Body of pancreas (tissue), 4 donors: ENCODE measurements at places on chromosomes 16 and 17.

GRCh38 chr16:53642094-53642493 is 61.6 kb downstream of the RPGRIP1L start:
- H3K36me3 ChIP-seq, result peaks cover 2% of the 10 kb centered on the region
- no peak overlapping the region for H3K27ac ChIP-seq
- H3K4me3 ChIP-seq, result no peak overlapping the region
- no peak for DNase-seq
- no peaks in the 10 kb centered on the region for H3K27me3 ChIP-seq

GRCh38 chr16:84839054-84839453 is 19.3 kb downstream of the CRISPLD2 start:
- H3K27me3 ChIP-seq, result no peaks in the 10 kb centered on the region
- H3K4me3 ChIP-seq, result no peak overlapping the region
- H3K4me1 ChIP-seq, result peaks cover 4% of the 10 kb centered on the region
- no peaks in the 10 kb centered on the region for H3K36me3 ChIP-seq

GRCh38 chr17:72525225-72526015 is 404.6 kb downstream of the SOX9 start:
- peaks cover 25% of the 10 kb centered on the region for H3K4me1 ChIP-seq
- H3K27me3 ChIP-seq, result no peaks in the 10 kb centered on the region
- peak overlapping the region; percentile 40 for H3K27ac ChIP-seq

GRCh38 chr16:84207879-84208278 is 16.9 kb downstream of the ADAD2 start:
- H3K27ac ChIP-seq, result no peak overlapping the region
- no peaks in the 10 kb centered on the region for H3K36me3 ChIP-seq
- H3K27me3 ChIP-seq, result no peaks in the 10 kb centered on the region
- H3K4me3 ChIP-seq, result no peak overlapping the region
- DNase-seq, result no peak

DNA sequence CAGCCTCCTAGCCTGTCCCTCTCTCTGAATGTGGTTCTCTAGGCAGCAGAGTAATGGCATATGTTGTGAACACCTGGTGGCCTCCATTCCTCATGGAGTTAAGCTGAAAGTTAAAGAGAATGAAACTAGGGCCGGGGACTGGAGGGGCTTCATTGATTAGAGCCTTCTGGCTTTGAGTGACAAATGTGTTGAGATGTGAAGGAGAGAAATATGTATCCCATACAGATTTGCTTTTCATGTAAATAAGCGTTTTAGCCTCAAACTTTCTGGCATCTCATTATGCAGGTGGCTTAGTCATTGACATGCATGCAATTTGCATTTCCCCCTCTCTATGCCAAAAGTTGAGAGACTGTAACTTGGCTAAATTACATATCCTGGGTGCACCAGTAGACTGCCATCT is 537.7 kb upstream of the EEF2KMT start:
- no peaks in the 10 kb centered on the region for H3K4me1 ChIP-seq
- H3K4me3 ChIP-seq, result no peak overlapping the region
- H3K36me3 ChIP-seq, result no peaks in the 10 kb centered on the region

DNA sequence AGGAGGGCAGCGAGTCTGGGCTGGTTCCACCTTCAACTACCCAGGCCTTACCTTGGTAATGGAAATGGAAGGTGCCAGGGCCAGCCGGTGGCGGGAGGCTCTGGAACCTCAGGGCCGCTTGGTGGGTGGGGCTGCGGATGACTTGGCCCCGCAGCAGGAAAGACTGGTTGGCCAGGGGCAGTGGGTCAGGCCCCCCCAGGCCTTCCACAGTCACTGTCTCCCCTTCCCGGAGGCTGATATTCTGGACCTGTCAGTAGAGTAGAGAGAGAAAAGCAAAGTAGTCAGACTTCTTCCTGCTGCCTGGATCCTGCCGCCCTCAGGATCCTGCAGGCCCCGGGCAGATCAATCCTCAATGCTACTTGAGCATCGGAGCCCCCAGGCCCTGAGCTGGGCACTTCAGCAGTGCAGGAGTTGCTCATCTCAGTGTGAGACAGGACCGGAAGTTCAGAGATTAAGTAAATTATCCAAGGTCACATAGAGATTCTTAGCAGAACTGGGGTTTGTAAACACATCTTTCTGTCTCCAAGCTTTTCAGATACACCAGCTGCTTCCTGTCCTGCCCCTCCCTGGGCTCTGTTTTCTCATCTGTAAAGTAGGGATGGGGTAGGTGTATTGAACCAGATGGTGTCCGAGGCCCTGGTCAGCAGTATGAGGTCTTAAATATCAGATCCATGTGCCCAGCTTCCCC is 18.5 kb upstream of the PHF12 start:
- no peak overlapping the region for H3K27ac ChIP-seq
- DNase-seq, result no peak
- peaks cover 35% of the 10 kb centered on the region for H3K4me1 ChIP-seq
- no peak overlapping the region for H3K4me3 ChIP-seq
- H3K36me3 ChIP-seq, result no peaks in the 10 kb centered on the region

GRCh38 chr17:82160075-82160474 is 52.6 kb downstream of the CCDC57 start:
- H3K4me3 ChIP-seq, result no peak overlapping the region
- DNase-seq, result no peak
- peaks cover 6% of the 10 kb centered on the region for H3K36me3 ChIP-seq

GRCh38 chr17:48113201-48113676 is 5.7 kb downstream of the SNX11 start:
- peaks cover 17% of the 10 kb centered on the region for H3K4me1 ChIP-seq
- peaks cover 6% of the 10 kb centered on the region for H3K36me3 ChIP-seq
- no peak overlapping the region for H3K27ac ChIP-seq
- no peaks in the 10 kb centered on the region for H3K27me3 ChIP-seq
- DNase-seq, result peak; percentile 47

- no peak overlapping the region for H3K4me3 ChIP-seq
- no peaks in the 10 kb centered on the region for H3K27me3 ChIP-seq
- peaks cover 7% of the 10 kb centered on the region for H3K36me3 ChIP-seq
- H3K27ac ChIP-seq, result no peak overlapping the region
- DNase-seq, result no peak
Observed at GRCh38 chr16:23069844-23070243, 79.4 kb downstream of the USP31 start.

DNA sequence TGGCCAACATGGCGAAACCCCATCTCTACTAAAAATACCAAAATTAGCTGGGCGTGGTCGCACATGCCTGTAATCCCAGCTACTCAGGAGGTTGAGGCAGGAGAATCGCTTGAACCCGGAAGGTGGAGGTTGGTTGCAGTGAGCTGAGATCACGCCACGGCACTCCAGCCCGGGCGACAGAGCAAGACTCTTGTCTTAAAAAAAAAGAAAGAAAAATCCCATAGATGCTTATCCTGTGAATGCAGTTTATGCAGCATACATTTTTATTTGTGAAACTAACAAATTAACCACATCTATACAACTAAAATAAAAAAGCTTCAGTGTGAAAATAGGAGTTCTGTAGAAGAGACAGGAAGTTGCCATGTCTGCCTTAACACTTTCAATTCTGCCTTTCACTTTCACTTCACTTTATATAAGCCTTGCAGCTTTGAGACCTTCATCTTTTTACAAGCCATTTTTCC is 7.1 kb downstream of the IGSF6 start:
- H3K4me3 ChIP-seq, result no peak overlapping the region
- H3K27ac ChIP-seq, result peak overlapping the region; percentile 52
- DNase-seq, result no peak
- no peaks in the 10 kb centered on the region for H3K27me3 ChIP-seq
- no peaks in the 10 kb centered on the region for H3K36me3 ChIP-seq
- no peaks in the 10 kb centered on the region for H3K4me1 ChIP-seq

DNA sequence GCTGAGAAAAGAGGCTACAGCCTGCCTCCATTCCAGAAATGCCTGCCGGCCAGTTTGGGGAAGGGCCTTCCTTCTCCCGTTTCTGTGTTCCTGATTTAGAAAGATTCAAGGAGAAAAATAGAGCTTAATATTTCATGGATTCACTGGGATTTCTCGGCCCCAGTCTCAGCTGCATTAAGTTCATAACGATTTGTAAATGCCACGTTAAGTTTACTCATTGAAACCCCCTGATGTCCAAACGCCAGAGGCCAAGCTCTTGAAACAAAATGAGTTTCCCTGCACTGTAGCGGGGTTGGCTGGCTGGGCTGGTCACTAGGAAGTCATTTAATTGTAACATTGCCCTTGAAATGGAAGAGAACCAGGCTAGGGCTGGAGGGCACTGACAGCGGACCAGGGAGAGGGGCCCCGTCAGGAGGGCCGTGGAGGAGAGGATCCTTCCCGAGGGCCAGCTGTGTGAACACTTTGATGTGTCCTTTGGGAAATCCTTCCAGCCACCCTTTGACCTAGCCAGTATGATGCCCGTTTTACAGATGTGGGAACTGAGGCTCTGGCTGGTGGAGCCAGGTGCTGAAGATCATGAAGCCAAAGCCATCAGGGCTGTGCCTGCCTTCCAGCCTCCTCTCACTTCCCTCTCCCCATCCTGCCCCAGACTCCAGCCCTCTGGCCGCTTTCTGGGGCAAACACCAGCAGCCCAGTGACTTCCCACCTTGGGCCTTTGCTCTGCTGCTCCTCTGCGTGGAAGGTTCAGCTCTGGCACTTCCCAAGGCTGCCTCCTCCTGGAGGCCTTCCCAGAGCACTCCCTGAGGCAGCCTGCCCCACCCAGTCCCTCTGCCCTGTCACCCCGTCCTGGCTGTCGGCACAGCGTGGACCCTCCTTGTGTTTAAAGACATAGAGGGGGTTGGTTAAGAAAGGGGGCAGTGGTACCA is 220.6 kb downstream of the KATNIP start:
- no peaks in the 10 kb centered on the region for H3K4me1 ChIP-seq
- no peak overlapping the region for H3K4me3 ChIP-seq
- no peaks in the 10 kb centered on the region for H3K27me3 ChIP-seq

DNA sequence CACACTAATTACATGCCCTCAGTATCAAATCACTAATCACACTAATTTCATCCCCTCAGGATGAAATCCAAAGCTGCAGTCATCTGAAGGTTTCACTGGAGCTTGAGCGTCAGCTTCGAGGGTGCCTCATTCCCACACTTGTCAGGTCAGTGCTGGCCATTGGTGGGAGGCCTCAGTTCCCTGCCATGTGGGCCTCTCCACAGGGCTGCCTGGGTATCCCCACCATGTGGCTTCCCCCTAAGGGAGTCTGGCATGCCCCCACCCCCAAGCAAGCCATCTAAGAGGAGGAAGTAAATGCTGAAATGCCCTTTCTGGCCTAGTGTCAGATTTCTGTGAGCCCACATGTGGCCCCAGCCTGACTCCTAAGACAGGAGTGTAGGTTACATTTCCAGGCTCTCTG is 78.6 kb upstream of the CDH5 start:
- H3K4me3 ChIP-seq, result no peak overlapping the region
- no peaks in the 10 kb centered on the region for H3K27me3 ChIP-seq
- no peak for DNase-seq
- no peak overlapping the region for H3K27ac ChIP-seq
- no peaks in the 10 kb centered on the region for H3K4me1 ChIP-seq
- no peaks in the 10 kb centered on the region for H3K36me3 ChIP-seq

- DNase-seq, result no peak
- peaks cover 25% of the 10 kb centered on the region for H3K36me3 ChIP-seq
- peaks cover 7% of the 10 kb centered on the region for H3K4me1 ChIP-seq
- no peak overlapping the region for H3K4me3 ChIP-seq
- no peak overlapping the region for H3K27ac ChIP-seq
Observed at GRCh38 chr16:3487521-3488410, 7.5 kb downstream of the C16orf90 start.

DNA sequence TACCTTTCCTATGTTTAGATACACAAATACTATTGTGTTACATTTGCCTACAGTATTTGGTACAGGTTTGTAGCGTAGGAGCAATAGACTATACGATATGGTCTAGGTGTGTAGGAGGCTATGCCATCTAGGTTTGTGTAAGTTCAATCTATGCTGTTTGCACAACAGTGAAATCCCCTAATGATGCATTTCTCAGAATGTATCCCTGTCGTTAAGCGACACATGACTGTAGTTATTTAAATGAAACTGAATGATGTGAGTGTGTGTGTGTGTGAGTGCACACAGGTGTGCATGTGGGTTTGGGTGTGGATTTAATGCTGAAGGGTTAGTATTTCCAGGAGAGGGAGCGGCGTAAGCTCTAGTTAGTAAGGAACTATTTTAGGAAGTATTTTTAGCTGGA is 34.6 kb upstream of the SMIM36 start:
- H3K27ac ChIP-seq, result no peak overlapping the region
- H3K36me3 ChIP-seq, result no peaks in the 10 kb centered on the region
- H3K4me1 ChIP-seq, result no peaks in the 10 kb centered on the region
